ENCODE measurements at places on chromosomes 4 and X.

GRCh38 chr4:2830632-2831610 lies 12.7 kb upstream of the ADD1 start:
- DNase-seq: no peak

DNA sequence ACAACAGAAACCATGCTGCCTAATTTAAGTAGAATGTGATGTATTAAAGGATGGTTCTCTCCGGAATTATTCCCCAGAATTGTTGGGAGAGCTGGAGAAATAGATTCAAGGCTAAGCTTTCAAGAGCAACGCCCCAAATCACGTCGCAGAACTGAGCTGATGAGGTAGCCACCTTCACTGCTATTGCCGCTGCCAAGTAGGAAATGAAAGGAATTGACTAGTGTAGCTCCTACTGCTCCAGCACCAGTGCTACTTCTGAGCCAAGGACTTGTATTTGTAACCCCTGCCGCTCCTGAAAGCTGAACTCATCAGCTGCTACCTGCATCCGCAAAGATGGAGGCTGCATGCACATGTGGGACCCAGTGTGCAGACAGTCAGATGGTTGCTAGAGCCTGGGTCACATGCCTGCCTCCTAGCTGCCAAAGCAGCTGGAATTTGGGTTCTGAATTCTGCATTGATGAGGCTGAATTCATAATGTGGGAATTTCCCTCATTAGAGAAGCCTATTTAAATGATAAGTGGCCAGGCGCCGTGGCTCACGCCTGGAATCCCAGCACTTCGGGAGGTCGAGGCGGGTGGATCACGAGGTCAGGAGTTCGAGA lies 173.9 kb downstream of the PDGFRA start:
- no peak for DNase-seq

DNA sequence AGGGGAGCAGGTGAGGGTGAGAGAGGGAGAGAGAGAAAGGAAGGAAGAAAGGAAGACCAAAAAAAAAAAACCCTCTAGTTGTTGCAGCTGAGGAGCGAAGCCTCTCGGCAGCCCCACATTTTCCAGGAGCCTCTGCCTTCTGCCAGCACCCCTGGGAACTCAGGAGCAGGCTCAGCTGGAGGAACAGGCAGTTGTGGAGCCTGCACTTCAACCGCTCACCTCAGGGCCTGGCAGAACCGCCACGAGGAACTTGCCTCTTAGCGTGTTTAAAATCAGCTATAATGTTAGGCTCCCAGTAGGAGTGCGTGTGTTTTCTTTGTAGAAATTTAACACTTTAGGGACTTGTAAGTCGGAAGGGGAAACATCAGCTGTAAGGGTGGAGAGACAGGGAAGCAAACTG lies 65.7 kb downstream of the SEL1L3 start:
- DNase-seq: no peak

- DNase-seq: no peak
Observed at GRCh38 chr4:137495578-137495977, 36.7 kb downstream of the PCDH18 start.

DNA sequence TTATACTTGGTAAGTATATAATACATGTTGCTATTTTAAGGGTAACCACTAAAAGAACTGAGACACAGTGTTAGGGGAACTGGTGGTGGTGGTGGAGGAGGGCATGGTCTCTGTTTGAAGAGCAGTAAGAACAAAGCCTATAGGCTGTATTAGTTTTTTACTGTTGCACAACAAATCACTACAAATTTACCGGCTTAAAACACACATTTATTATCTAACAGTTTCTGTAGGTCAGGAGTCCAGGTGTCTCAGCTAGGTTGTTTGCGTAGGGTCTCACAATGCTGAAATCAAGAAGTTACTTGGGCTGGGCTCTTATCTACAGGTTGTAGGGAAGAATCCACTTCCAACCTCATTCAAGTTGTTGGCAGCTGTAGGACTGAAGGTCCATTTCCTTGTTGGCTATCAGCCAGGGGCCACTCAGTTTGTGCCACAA lies 52.6 kb downstream of the CASK start:
- no peak for DNase-seq

- no peak for DNase-seq
Observed at GRCh38 chr4:89216866-89217265, 90.7 kb downstream of the GPRIN3 start.

All from stimulated activated CD4-positive, alpha-beta T cell treated with anti-CD3 and anti-CD28 coated beads, Interleukin-15, amount 100 ng/mL, for 1 hour (primary cell).